ENCODE measurements at places on chromosomes 1 and 21.

GRCh38 chr21:44444286-44444931, 10.9 kb upstream of the LRRC3 start:
- DNase-seq, result no peak

DNA sequence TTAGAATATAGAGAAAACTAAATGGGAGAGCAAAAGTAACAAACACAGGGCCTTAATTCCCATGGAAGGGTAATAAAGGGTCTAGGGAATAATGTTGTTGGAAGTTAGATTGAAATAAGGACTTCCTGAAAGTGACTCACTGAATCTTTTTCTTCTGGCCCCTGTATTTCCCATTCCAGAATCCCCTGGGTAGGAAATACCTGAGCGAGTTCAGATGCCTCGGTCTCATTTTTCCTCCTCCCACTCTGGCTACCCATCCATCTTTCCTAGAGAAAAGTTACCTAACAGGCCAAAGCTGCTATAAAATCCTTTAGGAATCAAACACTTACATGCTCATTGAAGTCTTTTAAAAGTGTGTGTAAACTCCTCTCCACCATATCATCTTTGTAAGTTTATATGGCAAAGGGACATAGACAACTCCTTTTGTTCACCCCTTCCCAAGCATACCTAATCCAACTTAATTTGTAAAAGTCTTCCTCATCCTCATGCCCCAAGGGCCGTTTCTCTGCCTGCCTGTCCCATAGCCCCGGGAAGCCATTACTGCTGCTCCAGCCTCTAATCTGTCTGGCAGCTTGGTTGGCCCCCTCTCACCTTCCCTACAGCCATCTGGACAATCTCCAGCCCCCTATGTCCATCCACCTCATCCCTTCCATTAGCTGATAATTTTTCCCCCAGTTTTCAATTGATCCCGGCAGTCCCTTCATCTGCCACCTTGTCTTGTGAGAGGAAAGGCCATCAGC, 3.3 kb upstream of the MEF2D start:
- no peak for DNase-seq

- DNase-seq, result no peak
Observed at GRCh38 chr1:209646558-209646957, 5.7 kb downstream of the LAMB3 start.

DNA sequence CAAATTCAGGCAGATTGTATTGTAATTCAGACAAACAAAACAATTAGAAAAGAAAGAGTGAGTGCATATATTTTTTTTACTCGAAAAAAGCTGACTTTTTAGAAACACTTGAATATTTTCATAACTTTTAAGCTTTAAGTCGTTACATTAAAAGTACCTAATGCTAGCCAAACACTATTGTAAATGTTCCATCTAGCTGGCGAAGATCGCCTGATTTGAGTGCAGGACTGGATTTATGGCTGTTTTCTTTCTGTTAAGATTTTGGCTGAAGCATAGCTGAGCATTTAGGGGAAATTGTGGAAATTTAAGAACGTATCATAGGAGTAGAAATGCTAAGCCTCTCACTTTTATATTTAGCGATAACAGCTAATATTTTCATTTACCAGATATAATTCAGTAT, 24.6 kb downstream of the LRRC7 start:
- no peak for DNase-seq

DNA sequence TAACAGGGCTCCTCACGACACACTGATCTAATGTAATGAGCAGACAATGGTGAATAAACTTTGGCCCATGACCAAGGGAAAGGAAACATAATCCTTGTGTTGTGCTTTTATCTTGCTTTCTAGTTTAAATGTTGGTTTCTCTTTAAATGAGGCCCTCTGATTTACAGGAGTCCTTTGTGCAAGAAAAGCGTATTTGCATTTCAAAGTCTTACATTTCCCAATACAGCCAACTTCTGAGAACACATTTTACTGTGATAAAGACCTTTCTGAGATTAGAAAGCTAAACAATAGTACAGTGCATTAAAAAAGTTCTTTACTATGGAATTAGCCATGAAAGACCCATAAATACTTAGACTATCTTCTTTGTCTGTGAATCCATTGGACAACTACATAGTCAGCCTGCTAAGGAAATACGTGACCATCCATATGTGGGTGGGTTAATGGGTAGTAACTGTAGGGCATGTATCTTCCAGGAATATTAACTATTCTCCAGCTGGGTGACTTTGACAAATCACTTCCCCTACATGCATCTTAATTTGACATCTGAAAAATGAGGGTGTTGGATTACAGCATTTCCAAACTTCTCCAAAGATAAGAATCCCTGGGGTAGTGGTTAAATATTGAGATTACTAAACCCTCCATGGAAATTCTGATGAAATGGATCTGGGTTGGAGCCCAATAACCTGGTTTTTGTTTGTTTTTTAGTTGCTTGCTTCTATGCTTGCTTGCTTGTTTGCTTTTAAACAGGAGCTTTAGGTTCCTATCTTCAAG, 50.3 kb upstream of the USP1 start:
- no peak for DNase-seq

- no peak for DNase-seq
Observed at GRCh38 chr1:31689854-31690253, 14.0 kb downstream of the COL16A1 start.

DNA sequence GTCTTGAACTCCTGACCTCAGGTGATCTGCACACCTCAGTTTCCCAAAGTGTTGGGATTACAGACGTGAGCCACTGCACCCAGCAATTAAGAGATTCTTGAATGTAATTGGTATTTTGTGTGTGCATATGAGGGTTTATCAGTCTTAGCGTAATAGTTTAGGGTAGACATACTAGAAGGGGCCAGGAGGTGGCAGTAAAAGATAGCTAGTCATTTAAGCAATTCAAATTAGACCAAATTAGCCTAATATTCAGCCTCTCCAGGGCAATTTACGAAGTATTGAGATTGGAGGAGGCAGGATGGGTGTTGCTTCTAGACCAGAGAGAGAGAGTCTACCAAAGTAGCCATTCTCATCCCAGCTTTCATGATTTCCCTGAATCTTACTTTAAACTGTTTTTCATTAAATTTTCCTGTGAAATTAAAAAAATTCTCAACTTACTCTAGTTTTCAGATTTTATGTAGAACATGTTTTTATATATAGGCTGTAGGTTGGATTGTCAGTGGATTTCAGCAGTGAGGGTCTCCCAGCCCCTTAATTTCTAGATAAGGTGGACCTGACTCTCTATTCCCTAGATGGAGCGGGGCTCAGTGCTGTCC, 119.7 kb downstream of the HHAT start:
- DNase-seq, result peak; percentile 13

DNA sequence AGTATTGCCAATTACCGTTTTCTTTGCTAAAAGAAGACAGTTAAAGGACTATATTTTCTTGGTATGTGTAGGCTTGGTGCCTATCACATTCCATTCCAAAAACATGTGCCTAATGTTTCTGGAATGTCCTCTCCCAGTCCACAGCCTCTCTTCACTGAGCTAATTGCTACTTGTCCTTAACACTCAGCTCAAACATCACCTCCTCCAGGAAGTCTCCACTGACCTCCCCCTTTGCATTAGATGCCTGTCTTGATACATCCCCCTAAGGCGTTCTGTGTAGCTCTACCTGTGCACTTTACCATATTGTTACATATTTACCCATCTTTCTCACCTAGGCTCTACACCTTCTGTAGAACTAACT, 195.6 kb upstream of the CAMK1G start:
- no peak for DNase-seq

DNA sequence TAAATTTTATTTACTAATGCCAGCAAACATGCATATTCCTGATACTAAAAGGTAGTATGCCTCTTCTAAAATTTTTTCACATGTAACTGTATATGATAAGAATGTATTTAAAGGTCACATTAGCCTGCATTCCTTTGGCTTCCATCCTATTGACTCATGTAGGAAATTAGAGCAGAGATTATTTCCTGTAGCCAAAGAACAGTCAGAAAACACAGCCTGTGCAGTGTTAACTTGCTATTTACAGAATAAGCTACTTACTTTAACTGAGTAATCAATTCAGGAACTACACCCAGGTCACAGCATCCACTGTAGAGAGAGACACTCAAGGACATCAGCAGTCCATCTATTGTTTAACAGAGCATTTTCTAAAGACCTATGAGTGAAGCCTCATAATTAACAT, 154.5 kb upstream of the ADGRL4 start:
- no peak for DNase-seq

GRCh38 chr1:21072721-21073120, 104.0 kb downstream of the EIF4G3 start:
- no peak for DNase-seq

GRCh38 chr1:219788091-219788490, 140.3 kb downstream of the SLC30A10 start:
- no peak for DNase-seq

Data from SHP77 (cell line).